Astrocyte of the cerebellum (primary cell): ENCODE measurements at places on chromosomes 4 and X.

- no peak for DNase-seq
These were observed 37.0 kb downstream of the NOP14 start for GRCh38 chr4:2925931-2926860.

GRCh38 chr4:140096483-140096861, 57.5 kb downstream of the MAML3 start:
- DNase-seq = no peak

GRCh38 chr4:143391895-143392294, 55.2 kb downstream of the GAB1 start:
- DNase-seq = no peak

DNA sequence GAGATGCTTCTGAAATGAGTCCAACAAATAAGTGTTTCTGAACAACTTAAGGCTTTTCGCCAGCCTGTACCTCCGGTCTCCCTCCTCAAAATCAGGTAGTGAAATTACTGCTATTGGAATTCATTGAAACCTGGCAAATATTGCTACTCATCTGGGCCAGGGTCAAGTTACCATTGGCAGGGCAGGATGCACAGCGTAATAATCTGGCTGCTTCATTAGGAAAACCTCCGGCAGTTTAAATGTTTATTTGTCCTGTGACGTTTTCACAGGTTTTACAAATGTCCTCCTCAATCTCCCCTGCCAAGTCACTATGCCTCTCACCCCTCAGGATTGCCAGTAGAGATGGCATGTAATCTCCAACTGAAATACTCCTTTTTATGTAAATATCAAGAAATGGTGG, 92.6 kb upstream of the KDR start:
- DNase-seq = no peak

DNA sequence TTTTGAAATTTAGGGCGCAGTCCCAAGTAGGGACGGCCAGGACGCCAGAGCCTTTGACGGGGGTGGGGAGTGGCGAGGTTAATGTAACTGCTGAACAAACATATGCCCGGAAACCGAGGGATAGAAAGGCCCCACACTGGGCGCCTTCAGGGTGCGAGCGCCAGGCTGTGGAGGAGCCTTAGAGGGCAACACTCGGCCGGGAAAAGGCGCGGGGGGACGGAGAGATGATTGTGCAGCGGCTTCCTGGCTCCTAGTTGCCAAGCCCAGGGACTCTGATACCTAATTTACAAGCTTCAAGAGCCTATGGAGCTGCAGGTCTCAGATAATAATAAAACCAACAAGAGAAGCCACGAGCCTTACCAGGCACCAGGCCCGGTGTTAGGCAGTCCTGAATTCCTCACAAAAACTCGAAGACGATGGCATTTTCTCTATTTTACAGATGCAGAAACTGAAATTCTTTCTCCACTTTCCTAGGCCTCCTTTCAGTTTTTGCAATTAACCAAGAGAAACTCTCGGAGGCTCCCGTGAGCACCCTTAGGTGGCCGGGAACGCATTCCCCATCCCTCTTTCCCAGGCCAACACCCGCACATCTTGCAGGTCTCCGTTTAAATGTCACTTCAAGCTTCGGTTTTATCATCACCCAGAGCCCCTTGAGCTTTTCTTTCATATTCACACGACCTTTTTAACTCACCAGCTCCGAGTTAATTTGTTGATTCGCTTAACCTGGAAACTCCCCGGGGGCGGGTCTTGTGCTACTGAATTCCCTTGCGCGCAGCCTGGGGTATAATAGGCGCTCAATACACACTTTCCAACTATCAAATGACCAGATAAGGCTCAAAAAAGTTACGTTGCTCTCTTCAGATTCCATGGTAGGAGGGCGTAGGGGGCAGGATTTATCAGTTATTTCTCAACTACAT, 6.4 kb upstream of the GSX2 start:
- DNase-seq = no peak

DNA sequence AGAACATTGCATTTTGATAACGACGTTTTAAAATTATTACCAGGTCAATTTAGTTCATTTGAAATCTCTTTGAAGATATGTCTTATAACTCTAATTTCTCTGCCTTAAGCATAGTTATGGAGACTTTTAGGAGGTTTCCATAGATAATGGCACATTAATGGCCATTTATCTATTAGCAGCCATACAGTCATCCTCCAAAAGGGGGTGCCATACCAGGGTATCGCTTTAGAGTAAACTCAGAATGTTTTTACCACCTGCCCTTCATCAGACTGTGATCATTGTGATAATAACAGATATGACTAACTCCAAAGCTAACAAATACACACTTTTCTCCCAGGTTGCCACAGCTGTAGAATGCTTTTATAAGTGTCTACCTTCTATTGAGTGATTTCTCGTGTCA, 461.5 kb downstream of the FSTL5 start:
- no peak for DNase-seq

GRCh38 chr4:188246488-188246887, 107.2 kb downstream of the TRIML1 start:
- DNase-seq = no peak

DNA sequence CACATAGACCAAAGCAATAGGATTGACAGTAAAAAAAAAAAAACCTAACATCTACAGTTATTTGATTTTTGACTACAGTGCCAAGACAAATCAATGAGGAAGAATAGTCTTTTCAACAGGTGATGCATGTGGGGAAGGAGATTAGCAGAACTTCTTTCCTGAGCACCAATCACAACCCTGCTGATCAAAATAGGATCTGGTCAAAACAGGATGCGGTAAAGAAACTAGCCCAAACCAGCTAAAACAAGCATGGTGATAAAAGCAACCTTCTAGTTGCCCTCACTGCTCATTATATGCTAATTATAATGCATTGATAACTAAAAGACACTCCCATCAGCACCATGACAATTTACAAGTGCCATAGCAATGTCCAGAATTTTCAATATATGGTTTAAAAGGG, 667.5 kb downstream of the GRXCR1 start:
- no peak for DNase-seq
